ENCODE measurements at places on chromosomes 16 and 17.

GRCh38 chr17:15180121-15180561 lies 85.0 kb downstream of the PMP22 start:
- DNase-seq: no peak

GRCh38 chr17:11539637-11540036 lies 58.6 kb upstream of the DNAH9 start:
- no peak for DNase-seq

- no peak for DNase-seq
These were observed 21.4 kb upstream of the C17orf113 start for GRCh38 chr17:42071810-42072209.

GRCh38 chr16:79982862-79983261 lies 382.3 kb upstream of the MAF start:
- no peak for DNase-seq
